ENCODE measurements at places on chromosomes 7 and 10. TPM values are rescaled to one million over a fixed set of nuclear protein-coding genes. Genes with fewer than 3 reads are reported as not detected.

C7orf57 gene
- total RNA-seq: 0.29 TPM

AGAP5 gene
- 9.9 TPM for total RNA-seq

MCM7 gene
- total RNA-seq: 77.7 TPM

RNF133 gene
- total RNA-seq: 2.6 TPM

PRKG1 gene
- 38.4 TPM for total RNA-seq

IGF2BP3 gene
- 43.4 TPM for total RNA-seq

TRUB1 gene
- 32.1 TPM for total RNA-seq

C10orf62 gene
- total RNA-seq: 2.3 TPM

TLX1 gene
- total RNA-seq: not detected

CALHM3 gene
- total RNA-seq: not detected

GCK gene
- 2.9 TPM for total RNA-seq

MYPN gene
- 20.4 TPM for total RNA-seq

MEIG1 gene
- total RNA-seq: not detected

MYL10 gene
- total RNA-seq: 8.8 TPM

Data from metanephros (tissue), 2 donors.